ENCODE measurements at places on chromosomes 1 and 21. TPM values are rescaled to one million over a fixed set of nuclear protein-coding genes. Genes with fewer than 3 reads are reported as not detected.
A peak's percentile ranks its signal among the peaks of the same experiment; 100 is the strongest.

GRCh38 chr21:38284216-38284615, 27.4 kb downstream of the KCNJ15 start:
- no peak for DNase-seq

DNA sequence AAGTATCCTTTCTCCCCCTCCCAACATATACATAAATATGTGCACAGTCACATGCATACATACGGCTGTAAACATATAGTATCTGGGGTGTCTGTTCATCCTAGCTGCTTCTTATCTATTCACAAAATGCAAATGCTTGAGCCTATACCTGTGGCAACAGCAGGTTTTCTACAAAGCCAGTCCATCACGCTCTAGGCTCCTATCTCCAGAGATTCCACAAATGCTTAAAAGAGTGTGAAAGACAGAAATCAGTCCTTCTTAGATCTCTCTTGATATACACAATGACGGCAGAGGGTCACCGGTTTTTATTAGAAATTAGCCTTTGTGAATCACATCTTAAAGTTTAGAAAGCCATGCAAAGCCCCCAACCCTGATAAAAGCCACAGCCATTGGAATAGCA, 139.4 kb downstream of the TPR start:
- no peak for DNase-seq

- DNase-seq: no peak
Measured at GRCh38 chr1:165650981-165651625, 20.1 kb downstream of the MGST3 start.

DNA sequence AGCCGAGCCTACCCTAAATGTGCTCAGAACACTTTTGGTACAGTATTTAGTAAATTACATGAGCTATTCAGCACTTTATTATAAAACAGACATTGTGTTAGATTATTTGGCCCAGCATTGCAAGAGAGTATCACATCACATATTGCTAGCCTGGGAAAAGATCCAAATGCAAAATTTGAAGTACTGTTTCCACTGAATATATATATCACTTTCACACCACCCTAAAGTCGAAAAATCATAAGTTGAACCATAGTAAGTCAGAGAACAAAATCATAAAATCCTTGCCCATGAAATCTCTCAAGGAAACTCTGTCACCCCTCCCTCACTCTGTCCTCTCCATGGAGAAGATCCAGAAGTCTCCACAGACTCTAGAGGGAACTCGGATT, 33.1 kb downstream of the RGS8 start:
- no peak for DNase-seq

DNA sequence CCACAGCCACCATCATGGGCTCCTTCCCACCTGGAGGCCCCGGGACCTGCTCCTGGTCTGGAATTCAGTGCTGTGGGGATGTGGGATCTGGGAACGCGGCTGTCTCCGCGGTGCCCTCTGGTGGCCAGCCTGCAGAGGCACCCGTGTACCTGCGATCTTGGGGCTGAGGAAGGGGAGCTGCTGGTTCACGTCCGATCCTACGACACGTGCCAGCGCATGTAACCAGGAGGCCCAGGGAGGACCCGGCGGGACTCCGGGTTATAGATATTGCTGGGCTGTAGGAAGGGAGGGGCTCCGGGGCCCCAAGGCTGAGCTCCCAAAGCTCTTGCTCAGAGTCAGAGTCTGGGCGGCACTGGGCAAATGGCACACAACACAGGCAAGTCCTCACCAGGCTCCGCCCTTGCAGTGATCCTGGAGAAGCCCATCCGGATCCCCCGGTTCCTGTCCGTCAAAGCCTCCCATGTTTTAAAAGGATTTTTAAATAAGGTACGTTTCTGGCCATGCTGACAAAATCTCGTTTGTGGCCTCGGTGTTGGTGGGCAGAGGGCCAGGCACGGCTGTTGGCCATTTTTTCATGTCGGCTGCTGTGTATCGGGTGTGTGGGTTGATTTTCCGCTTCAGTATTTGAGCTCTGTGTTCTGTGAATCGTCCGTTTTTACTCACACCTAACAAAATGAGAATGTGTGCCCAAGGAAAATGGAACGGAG, 20.1 kb downstream of the FAAP20 start:
- DNase-seq: peak; percentile 58

GRCh38 chr1:89633800-89634625, 1.1 kb downstream of the LRRC8C start:
- peak; percentile 53 for DNase-seq

GRCh38 chr1:87064986-87065385, 150.6 kb downstream of the HS2ST1 start:
- DNase-seq: no peak

GRCh38 chr1:29488086-29488793, 251.9 kb downstream of the PTPRU start:
- no peak for DNase-seq

GRCh38 chr1:2777424-2778219, 23.9 kb downstream of the TTC34 start:
- no peak for DNase-seq

DNA sequence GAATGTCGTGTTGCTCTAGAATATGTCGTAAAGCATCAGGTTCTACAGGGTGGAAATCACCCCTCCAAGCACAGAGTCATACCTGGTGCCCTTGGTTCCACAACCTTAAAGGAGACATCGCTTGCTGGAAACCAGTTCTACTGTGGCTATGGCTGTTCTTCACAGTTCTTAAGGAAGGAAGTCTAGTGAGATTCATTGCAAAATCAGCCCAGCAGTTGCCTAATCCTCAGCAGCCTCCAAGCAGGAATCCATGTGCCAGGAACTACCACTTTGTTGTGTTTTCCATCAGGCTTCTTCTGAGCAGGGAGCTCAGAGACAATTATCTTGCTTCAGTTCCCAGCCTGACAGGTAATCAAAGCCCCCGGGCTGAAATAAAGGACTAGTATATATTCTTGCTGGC, 45.0 kb upstream of the SLC35F3 start:
- no peak for DNase-seq

DNA sequence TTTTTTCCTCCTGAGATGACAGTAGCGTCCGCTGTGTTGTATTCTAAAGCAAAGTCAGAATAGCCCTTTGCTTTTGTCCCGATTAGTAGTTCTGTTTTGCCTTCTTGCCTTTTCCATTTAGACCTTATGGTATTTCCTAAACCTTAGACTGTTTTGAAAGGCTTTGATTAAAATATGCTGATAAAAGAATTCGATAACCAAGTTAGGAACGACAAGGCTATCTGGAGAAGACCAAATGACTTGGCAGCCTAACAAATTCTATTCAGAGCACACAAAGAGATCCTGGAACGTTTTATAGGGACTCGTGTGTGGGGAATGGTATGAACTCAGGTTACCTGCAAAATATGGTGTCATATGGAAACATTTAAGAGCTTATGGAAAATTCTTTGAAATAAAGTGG, 42.9 kb downstream of the NFIA start:
- DNase-seq: no peak

DNA sequence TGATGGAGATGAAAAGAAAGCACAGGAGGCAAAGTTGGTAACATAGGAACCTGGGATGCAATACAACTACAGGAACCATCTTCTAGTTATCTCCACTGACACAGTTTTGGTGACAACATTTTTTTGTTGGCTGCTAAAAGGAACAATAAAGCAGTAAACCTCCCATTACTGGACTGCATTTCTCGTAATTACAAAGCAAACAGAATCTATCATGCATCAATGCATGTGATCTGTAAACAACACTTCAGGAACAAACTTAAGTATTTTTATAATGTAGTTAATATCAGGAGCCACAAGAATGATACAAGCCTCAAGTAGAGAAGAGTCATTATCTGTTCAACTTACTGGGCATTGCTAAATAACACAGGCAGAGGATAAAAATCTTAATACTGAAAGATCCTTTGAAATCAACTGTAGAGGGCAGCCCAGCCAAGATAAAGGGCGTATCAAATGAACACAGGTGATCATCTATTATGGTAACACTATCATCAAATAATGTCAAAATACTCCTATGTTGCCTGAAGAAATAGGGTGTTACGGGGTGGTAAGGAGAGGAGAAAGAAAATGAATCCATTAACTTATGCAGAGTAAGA, 193.3 kb downstream of the EIF4G3 start:
- peak; percentile 13 for DNase-seq

DNA sequence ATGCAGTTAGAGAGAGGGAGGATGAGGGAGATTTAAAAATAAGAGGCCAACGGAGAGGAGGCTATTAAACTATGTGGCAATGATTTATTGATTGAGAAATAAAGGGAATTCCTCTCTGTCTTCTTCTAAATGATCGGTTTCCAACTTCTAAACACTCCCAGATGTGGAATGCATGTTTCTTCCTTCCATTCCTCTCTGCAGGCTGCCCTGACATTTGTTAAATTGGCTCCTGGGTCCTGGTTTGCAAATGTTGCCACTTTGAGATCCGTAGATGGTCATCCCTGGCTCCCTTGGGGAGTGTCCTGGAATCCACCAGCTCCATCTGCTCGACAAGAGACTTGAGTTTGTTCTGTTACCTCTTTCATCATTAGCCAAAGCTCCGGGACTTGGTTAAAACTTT, 10.3 kb upstream of the C1orf198 start:
- no peak for DNase-seq

GRCh38 chr1:20187103-20187812, 940 bp upstream of the PLA2G2C start:
- peak; percentile 14 for DNase-seq

DNA sequence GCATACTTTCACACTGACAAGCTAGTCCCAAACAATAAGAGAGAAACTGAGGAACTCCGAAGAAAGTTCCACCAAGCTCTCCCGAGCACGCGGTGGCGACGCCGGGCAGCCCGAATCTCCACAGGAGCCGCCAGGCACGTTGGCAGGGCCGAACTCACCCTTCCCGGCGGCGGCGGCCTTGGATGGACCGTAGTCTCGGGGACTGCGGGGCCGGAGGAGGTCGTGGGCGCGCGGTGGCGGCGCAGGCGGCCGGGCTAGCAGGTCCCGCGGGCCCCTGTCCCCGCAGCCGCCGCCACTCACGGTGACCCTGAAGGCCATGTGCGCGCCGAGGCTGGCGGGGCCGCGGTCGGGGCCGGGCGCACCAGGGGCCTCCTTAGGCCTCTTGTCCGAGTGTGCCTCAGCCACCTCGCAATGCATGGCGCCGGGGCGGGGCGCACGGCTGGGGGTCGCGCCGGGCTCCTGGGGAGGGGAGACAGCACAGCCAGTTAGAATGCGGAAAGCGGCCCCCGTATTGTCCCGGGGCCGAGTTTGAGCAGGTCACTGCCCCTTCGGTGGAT, 1.2 kb downstream of the GLIS1 start:
- peak; percentile 9 for DNase-seq

DNA sequence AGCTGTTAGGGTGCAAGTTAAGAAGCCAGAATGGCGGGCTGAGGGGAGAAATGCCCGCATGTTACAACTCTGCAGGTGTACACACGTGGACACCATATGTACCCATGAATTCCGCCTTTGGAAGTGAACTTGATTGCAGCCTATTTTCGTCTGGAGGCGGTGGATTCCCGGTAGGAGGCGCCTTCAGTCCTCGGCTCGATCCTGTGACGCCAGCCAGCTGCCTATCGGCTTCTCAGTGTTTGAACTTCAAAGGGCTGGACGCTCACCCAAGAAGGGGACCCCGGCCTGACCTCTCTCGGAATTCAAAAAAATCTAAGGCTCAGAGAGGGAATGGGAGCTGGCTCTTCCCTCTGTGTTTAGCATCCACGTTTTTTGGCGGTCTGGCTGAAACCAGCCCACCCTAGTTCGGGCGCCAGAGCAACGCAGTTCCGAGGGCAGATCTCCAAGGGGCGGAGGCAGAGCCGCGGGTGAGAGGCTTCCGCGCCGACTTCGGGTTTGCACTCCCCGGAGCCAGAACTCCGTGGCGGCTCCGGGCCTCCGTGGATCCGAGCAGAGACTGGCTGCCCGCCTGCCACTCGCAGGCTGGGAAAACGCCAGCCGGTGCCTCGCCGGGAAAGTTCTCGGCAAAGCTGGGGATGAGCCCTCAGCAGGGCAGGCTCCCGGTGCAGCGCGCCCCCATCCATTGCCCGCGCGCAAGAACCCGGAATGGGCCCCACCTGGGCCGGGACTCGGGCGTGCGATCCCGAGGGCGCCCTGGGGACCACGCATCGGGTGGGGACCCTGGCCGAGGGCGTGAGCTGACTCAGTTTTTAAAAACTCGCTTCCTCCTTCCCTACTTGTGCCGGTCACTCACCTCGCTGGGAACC, 996 bp upstream of the TMEM51 start:
- peak; percentile 88 for DNase-seq

- no peak for DNase-seq
Measured at GRCh38 chr1:24619376-24619775, 23.7 kb upstream of the SRRM1 start.

GRCh38 chr21:14737922-14738321, 191.8 kb upstream of the SAMSN1 start:
- DNase-seq: peak; percentile 41

GRCh38 chr1:114328361-114328904, 174.8 kb upstream of the SYT6 start:
- no peak for DNase-seq

DNA sequence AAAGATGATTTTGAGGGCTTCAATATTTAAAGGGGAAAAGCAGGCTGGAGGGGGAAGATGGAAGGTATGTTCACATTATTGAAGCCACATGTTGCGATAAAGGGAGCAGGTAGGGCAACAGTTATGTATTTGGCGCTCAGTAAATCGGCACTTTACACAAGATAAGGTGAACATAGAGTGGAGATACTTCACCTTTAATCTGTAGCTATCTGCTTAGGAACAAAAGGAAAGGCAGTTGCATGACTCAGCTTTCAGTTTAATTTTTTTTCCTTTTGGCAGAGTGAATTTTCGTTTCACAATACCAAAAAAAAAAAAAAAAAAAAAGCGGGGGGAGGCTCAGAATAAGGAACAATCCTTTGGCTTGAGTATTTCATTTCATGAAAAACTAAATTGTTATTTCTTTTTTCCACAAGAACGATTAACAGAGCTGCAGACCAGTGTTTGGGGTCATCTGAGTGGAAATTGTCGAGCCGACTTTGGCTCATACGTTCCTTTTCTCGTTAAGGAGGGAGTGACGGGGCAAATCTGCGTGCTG, 1.1 kb upstream of the COQ8A start:
- DNase-seq: peak; percentile 68

DNA sequence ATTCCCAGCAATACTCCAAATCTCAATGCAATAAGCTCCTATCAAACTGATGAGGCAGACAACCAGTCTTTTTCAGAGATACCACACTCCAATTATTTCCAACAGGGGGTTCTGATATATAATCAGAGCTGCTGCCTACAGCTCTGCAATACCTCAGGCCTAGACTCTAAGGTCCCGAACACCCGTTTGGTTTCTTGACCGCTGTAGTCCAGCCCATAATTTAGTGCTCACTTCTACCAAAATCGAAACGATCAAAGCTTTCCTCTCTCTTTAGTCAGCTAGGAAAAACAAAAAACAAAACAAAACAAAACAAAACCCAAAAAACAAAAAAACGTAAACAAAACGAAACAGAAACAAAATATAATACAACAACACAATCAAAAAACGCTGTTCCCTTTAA, 453.0 kb downstream of the NEGR1 start:
- DNase-seq: no peak

GRCh38 chr1:150121236-150121862, 28.4 kb upstream of the PLEKHO1 start:
- DNase-seq: no peak

Gene CLDN19
- not detected for total RNA-seq

Gene HENMT1
- not detected for total RNA-seq

Gene ZNF695
- 2.5 TPM for total RNA-seq

Gene TNFRSF25
- 8.7 TPM for total RNA-seq

Gene KCNN3
- 0.37 TPM for total RNA-seq

Gene RRP1
- 29.8 TPM for total RNA-seq

Gene CYYR1
- total RNA-seq: not detected

Gene TAS1R1
- total RNA-seq: not detected

Gene FCRLA
- 2.0 TPM for total RNA-seq

Gene SPRR3
- not detected for total RNA-seq

Gene QSOX1
- total RNA-seq: 258 TPM

Measured in M059J (cell line).